ENCODE measurements at places on chromosomes 2 and 18.

- DNase-seq = no peak
These were observed 334.6 kb upstream of the KLHL29 start for GRCh38 chr2:23050388-23050787.

- DNase-seq = no peak
These were observed at the start of gene NTSR2 for GRCh38 chr2:11669454-11670291. Gene NTSR2 (minus strand): TSS chr2:11670195. CDS start chr2:11670129, 66 bp downstream.

GRCh38 chr2:8496617-8497016, 185.2 kb upstream of the ID2 start:
- DNase-seq = no peak

GRCh38 chr2:132564065-132564464, 105.9 kb downstream of the LYPD1 start:
- no peak for DNase-seq

- DNase-seq = no peak
These were observed 111.6 kb upstream of the NABP1 start for GRCh38 chr2:191566344-191566743.

GRCh38 chr2:97724073-97724410, 10.7 kb downstream of the ZAP70 start:
- DNase-seq = no peak

DNA sequence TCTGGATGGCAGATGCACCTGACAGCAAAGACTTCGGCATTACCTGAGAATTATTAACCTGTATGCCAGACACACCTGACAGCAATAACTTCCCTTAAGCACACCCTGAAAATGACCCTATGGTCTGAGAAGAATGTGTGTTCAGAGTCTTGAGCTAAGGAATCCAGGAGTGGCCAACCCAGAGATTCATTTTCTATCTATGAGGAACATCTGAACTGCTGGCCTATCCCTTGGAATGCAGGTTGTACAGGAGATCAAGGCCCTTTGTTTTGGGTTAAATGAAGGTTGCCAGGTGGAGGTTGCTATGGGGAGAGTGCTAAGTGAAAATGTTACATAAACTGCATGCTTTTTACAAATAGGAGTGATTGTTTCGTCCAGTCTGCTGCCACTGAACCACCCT, 200.9 kb upstream of the MEIS1 start:
- no peak for DNase-seq

- DNase-seq = no peak
These were observed 7.8 kb downstream of the RBM44 start for GRCh38 chr2:237806334-237806733.

GRCh38 chr2:224024270-224024669, 14.8 kb downstream of the SERPINE2 start:
- DNase-seq = no peak

- DNase-seq = peak; percentile 8
These were observed 18.1 kb downstream of the NCAPH start for GRCh38 chr2:96353606-96354101.

DNA sequence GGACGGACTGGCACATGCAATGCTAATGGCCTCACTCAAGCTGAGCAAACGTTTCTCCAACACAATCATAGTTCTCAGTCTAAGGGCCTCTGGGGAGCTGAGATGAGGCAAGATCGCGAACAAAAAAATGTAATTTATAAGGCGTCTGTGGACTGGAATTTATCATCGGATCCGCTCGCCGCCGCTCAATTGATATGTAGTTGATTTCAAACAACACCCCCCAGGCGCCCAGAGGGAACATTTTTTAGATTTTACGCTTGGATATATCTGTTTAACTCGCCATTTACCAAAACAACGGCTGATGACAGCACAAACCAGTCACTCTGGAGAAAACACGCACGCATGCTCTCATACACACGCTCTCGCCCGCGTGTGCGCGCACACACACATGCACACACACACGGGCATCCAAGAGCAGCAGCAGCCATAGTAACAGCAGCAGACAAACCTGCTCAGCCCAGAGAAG, 335.8 kb downstream of the SMAD2 start:
- no peak for DNase-seq

- no peak for DNase-seq
These were observed 100.0 kb upstream of the TCF4 start for GRCh38 chr18:55688030-55688429.

DNA sequence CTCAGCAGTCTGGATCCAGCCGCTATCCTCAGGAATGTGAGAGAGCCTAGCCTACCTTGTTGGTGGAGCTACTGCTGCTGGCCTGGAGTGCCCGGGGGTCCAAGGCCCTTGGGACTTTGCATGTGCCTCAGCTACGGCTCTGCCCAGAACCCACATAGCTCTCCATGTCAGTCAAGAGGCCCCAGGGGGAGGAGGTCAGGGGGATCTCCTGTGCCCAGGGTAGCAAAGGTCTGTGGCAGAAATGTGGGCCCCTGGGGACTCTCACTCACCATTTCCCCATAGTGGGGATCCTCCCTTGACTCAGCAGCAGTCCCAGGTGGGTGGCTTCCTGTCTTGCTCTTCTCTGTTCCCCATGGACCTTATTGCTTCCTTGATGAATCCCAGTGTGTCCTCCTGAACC, 342.7 kb upstream of the CHAC2 start:
- no peak for DNase-seq

DNA sequence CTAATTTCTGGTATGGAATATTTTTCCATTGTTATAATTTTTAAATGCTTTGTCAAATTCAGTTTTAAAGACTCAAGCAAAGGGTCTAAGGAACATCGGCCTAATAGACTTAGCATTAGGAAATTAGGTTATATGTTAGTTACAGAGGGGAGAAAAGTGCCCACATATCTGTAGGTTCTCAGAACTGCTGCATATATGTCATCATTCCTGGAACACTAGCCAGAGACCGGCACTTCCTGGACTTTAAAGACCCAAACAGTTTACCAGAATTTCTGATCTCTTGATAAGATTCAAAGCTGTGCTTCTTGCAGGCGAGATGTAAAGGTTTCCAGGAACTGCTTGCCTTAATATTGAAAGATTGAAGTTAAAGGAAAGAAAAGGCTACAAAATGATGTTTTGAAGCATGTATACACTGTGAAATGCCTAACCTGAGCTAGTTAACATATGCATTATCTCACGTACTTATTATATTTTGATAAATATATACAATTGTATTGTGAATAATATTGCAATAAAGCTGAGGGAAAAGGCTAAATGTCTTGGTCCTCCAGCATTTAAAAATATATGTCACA, 993.6 kb downstream of the LRP1B start:
- no peak for DNase-seq

DNA sequence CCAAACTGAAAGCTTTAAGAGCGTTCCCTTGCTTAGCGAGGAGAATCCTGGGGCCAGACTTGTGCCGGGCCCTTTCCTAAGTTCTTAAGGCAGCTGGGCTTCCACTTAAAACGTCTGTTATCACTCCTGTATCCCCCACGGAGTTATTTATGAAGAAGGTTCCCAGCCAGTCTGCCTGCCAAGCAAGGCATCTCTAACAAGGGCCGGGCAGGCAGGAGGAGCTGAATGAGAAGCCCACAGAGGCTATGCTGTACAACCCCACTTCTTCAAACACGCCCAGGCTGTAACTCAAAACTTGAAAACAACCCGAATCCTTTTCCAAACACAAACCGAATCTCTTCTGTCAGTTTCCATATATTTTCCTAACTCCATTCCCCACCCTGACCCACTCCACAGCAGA, 39.0 kb upstream of the ZFP36L2 start:
- no peak for DNase-seq

- no peak for DNase-seq
These were observed 7.2 kb upstream of the ACKR3 start for GRCh38 chr2:236562434-236562833.

DNA sequence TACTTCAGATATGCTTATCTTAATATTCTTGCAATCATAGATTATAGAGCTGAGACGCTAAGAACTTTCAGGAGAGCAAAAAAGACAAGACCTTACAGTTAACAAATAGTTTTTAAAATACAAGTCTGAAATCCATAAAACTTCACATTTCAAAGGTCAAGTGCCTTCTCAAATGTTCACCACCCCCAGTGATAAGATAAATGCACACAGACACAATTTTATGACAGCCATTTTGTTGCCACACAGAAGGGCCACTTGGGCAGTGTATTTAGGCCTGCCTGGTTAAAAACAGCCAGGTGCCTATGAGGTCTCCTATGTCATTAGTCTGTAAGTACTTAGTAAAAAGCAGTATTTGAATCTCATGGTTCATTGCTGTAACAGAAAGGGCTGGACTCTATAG, 8.1 kb upstream of the PSTPIP2 start:
- no peak for DNase-seq
